ENCODE measurements at places on chromosomes 1 and 21.

DNA sequence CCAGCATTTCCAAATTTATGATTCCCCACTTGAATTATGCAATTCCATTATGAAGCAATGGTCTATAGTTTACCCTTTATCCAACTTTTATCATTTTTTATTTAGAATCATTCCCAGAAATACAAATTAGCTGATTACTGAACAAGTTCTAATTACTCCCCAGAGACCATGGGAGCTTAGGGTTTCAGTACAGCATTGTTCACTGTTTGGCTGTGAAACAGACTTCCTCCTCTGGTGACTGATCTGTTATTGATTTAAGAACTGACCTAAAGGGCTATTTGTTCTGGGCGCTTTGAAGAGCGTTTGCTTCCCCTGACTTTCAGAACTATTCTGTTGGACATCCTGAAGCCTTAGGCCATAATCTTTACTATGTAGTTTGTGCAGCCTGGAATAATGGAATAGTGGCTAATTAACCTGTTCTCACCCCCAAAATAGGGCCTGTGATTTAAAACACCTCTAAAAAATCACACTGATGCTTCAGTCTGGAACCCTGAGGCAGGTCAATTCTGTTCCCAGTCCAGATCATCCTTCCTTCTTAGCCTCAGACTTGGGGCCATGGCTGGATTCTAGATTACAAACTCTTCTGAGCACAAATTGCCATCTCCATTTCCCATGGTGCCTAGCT lies 58.7 kb downstream of the ALG14 start:
- H3K27ac ChIP-seq = no peak overlapping the region
- DNase-seq = no peak
- no peak overlapping the region for H3K4me3 ChIP-seq

DNA sequence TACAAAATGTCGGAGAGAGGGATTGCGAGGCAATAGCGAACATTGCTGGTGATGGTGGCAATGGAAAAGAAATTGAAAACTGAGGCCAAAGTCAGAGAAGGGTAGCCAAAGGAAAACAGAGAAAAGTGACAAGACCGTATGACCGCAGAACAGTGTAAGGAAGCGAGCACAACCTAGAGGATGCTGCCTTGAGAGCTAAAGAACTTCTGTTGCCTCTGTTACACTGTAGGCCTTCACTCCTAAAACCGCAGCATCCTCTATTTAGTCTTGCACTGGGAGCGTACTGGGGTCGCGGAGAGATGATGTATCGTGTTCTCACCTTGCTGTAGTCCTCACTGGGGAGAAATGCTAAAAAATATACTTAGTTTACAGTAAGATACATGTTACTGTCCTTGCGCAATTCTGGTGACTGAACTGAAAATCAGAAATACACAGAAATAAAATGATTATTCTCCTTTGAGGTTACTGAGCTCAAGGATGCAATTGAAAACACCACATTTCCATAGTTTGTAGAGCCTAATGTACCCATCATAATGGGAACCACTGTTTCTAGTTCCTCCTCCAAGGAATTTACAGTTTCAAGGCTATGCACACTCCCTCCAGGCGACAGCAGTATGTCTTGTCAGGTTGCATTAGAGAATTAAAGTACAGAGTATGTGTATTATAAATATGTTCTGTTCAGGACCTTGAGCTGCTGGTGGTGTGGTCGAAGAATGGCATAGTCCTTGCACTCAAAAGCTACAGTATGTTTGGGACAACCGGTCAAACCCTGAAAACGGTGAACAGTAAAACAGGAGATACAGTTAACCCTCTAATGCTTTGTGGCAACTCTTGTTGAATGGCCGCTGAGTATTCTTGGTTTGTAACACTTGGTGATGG lies 1.3 kb downstream of the NEK7 start:
- peak; percentile 46 for DNase-seq
- H3K36me3 ChIP-seq = no peaks in the 10 kb centered on the region
- H3K27me3 ChIP-seq = peaks cover 9% of the 10 kb centered on the region
- peak overlapping the region; percentile 99 for H3K27ac ChIP-seq

DNA sequence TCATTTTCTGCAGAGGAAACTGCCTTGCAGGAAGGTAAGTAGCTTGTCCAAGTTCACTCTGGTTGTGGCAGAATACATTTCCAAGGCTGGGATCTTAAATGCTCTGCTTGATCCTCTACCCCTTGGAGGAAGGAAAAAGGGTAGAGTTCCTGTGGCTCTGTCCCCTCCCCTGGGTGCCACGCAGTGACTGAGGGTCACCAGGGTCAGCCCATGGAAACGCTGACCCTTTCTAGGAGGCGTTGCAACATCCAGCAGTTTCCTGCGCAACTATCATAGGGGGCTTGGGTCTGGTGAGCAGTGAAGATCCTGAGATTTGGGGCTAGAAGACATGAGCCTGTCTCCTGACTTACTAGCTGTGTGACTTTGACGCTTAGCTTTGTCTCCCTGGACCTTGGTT lies 29.4 kb upstream of the EPS8L3 start:
- peaks cover 74% of the 10 kb centered on the region for H3K4me1 ChIP-seq
- H3K27ac ChIP-seq = peak overlapping the region; percentile 90
- no peak for DNase-seq
- no peaks in the 10 kb centered on the region for H3K36me3 ChIP-seq
- peaks cover 13% of the 10 kb centered on the region for H3K27me3 ChIP-seq

DNA sequence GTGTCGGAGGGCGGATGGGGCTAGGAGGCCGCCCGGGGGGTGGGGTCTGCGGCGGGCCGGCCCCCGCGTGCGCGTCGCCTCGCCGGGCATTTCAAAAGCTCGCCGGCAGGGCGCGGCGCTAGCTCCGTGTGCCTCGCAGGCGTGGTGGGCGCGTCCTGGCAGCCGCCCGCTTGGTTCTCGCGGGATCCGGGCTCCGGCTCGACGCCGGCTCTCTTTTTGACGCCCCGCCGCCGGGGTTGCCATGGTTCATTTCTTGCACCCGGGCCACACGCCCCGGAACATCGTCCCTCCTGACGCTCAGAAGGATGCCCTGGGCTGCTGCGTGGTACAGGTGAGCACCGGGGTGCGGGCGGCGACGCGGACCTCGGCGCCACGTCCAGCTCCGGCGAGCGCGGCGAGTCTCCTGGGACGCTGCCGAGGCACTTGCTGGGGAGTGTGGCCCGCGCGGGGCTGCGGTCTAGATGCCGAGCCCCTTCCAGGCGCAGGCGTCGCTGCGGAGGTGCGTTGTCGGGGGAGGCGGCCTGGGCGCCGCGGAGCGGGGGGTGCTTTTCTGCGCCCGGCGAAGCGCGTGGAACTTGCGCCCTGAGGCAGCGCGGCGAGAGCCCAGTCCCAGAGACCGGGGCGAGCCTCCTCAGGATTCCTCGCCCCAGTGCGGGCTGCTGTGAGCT lies at the start of gene ZYG11A:
TSS of gene ZYG11A (plus strand) at position 118 of the 668 bp plus-strand sequence. CDS start at position 242, 124 bp downstream.
- no peaks in the 10 kb centered on the region for H3K36me3 ChIP-seq
- H3K27ac ChIP-seq = no peak within 1 kb of the TSS
- peaks cover 7% of the 10 kb centered on the region for H3K4me1 ChIP-seq
- peak; percentile 72 for DNase-seq
- H3K4me3 ChIP-seq = peak within 1 kb of the TSS; percentile 72

GRCh38 chr1:215890438-215890837 lies 323.3 kb downstream of the KCTD3 start:
- no peak overlapping the region for H3K27ac ChIP-seq
- H3K27me3 ChIP-seq = no peaks in the 10 kb centered on the region
- DNase-seq = no peak
- H3K4me1 ChIP-seq = no peaks in the 10 kb centered on the region

GRCh38 chr1:208888376-208888775 lies 644.2 kb upstream of the PLXNA2 start:
- no peak for DNase-seq
- no peaks in the 10 kb centered on the region for H3K36me3 ChIP-seq
- no peak overlapping the region for H3K27ac ChIP-seq
- H3K4me1 ChIP-seq = no peaks in the 10 kb centered on the region
- no peak overlapping the region for H3K4me3 ChIP-seq

DNA sequence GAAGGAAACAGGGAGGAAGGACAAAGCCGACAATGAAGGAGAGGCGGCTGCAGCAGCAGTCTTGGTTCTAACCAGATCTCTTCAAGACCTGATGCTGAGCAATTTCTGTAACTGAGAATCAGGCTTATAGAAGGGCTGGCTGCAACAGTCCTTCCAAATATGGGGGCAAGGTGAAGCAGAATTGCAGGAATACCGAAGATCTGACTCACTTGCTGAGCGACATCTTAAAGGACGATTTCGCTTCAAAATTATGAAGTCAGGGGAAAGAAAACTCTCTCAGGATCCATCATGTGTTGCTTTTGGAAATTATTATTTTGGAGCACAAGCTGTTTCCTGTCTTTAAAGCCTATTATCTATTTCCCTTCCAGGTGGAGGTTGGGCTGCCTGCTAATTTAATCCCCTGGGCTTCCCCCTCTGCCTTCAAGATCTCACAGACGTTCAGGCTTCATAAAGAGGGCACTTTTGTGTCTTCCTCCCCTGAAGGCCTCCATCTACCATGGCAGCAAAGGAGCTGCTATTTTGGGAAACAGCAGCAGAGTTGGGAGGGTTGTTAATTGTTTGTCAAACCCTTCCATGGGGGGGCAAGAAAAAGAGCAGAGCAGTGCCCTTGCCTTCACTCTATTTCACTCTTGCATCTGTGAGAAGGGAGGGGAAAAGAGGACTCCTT lies 10.8 kb upstream of the IER5 start:
- no peaks in the 10 kb centered on the region for H3K36me3 ChIP-seq
- no peaks in the 10 kb centered on the region for H3K4me1 ChIP-seq
- no peak for DNase-seq
- H3K27me3 ChIP-seq = peaks cover 7% of the 10 kb centered on the region
- no peak overlapping the region for H3K4me3 ChIP-seq
- H3K27ac ChIP-seq = no peak overlapping the region

GRCh38 chr1:204782118-204782700 lies 88.5 kb upstream of the NFASC start:
- peaks cover 9% of the 10 kb centered on the region for H3K27me3 ChIP-seq
- H3K27ac ChIP-seq = no peak overlapping the region
- H3K4me3 ChIP-seq = no peak overlapping the region
- no peaks in the 10 kb centered on the region for H3K4me1 ChIP-seq
- no peaks in the 10 kb centered on the region for H3K36me3 ChIP-seq

DNA sequence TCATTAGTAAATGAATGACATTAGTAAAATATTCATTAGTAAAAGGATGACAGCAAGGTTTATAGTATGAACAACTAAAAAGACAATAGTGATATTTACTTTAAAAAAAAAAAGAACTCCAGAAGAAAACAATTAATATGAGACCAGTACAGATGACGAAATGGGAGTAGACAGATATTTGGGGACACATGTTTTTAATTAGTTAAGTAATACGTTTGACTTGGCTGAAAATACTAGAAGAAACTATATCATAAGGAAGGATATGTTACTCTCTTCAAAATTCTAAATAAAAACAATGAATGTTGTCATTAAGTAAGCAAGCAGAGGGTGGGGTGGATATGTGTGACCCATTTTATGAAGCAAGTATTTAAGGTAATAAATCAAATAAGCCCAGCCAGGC lies 61.9 kb downstream of the GPATCH2 start:
- H3K27ac ChIP-seq = no peak overlapping the region
- no peak overlapping the region for H3K4me3 ChIP-seq
- H3K4me1 ChIP-seq = no peaks in the 10 kb centered on the region
- H3K36me3 ChIP-seq = peaks cover 4% of the 10 kb centered on the region
- no peak for DNase-seq

GRCh38 chr1:41442697-41443251 lies 41.7 kb downstream of the EDN2 start:
- no peak overlapping the region for H3K27ac ChIP-seq
- peaks cover 6% of the 10 kb centered on the region for H3K27me3 ChIP-seq
- no peak overlapping the region for H3K4me3 ChIP-seq
- H3K36me3 ChIP-seq = no peaks in the 10 kb centered on the region
- no peaks in the 10 kb centered on the region for H3K4me1 ChIP-seq
- no peak for DNase-seq

DNA sequence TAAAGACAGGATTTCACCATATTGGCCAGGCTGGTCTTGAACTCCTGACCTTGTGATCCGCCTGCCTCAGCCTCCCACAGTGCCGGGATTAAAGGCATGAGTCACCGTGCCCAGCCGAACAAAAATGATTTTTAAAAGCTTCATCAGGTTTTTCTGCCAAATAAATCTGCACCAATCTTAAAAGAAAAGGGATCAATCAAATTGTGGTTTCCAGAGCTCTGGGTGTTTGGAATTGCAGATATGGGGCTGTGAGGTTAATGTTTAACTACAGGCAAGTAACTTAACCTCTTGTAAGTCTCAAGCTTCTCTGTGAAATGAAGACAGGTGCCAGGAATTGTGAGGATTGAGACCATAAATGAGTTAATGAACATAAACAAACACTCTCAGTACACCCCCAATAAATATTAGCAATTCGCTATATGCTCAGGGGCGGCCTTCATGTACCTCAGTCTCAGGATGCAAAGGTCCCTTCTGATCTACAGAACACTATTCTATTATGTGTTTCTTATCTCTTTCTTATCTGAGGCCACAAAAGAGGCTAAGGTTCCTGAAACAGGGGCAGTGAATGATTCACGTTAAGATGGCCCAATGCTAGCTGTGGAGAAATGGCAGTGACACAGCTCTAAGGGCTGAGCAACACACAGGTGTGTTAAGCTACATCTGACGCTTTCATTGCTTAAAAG lies 7.1 kb upstream of the GNPAT start:
- no peak overlapping the region for H3K27ac ChIP-seq
- peaks cover 3% of the 10 kb centered on the region for H3K27me3 ChIP-seq
- peaks cover 25% of the 10 kb centered on the region for H3K36me3 ChIP-seq

GRCh38 chr1:50416553-50417453 lies 6.4 kb downstream of the DMRTA2 start:
- no peak overlapping the region for H3K4me3 ChIP-seq
- H3K4me1 ChIP-seq = peaks cover 23% of the 10 kb centered on the region
- no peak for DNase-seq
- no peak overlapping the region for H3K27ac ChIP-seq

DNA sequence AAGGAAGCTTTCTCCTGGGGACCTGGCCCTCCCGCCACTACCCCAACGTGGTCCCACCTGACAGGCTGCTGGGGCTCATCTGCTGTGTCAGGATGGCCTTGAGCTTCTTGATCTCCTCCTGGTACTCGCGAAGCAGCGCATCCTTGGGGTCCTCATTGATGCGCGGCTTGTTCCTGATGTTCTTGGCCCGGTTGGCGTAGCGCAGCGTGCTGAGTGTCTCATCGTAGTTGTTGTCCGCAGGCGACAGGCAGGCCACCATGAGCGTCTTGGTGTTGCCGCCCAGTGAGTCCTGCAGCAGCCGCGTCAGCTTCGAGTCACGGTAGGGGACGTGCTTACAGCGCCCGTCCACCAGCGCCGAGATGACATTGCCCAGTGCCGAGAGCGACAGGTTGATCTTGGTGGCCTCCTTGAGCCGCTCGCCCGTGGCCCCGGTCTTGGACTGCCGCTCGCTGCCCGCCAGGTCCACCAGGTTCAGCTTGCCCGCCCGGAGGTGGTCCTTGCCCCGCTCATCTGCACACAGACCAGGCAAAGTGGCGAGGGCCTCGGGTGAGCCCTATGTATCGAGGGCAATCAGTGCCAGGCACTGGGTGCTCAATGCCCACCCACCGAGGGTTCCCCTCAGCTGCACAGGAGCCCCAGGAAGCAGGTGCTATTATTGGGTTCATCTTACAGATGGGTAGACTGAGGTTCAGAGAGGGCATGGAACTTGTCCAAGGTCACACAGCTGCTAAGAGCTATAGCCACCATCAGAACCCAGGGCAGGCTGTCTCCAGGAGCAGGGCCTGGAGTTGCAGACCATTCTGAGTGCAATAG lies 13.2 kb downstream of the KIF17 start:
- H3K4me3 ChIP-seq = no peak overlapping the region
- no peaks in the 10 kb centered on the region for H3K36me3 ChIP-seq
- DNase-seq = no peak
- no peak overlapping the region for H3K27ac ChIP-seq
- peaks cover under 1% of the 10 kb centered on the region for H3K27me3 ChIP-seq
- H3K4me1 ChIP-seq = no peaks in the 10 kb centered on the region

- peaks cover 3% of the 10 kb centered on the region for H3K27me3 ChIP-seq
- H3K36me3 ChIP-seq = no peaks in the 10 kb centered on the region
These were observed 58.7 kb downstream of the GRIK3 start for GRCh38 chr1:36975642-36976041.

All from immature natural killer cell (primary cell).